Skin of body (tissue), 3 donors: ENCODE measurements at places on chromosomes 4 and X.

DNA sequence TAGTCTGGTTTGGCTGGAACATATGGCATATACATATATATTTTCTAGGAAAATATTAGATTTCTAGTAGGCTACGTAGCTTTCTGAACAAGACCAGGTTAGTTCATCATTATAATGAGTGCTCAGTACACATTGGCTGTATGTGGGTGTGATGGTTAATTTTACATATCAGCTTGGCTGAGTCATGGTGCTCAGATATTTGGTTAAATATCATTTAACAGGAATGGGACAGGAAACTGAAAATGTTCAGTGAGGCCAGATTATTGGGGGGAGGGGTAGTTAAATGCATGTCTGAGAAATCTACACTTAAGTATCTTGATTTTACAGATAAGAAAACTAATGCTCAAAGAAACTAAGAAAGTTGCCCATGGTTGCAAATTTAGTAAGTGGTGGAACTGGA lies 160.1 kb downstream of the RBMX2 start:
- DNase-seq: no peak

DNA sequence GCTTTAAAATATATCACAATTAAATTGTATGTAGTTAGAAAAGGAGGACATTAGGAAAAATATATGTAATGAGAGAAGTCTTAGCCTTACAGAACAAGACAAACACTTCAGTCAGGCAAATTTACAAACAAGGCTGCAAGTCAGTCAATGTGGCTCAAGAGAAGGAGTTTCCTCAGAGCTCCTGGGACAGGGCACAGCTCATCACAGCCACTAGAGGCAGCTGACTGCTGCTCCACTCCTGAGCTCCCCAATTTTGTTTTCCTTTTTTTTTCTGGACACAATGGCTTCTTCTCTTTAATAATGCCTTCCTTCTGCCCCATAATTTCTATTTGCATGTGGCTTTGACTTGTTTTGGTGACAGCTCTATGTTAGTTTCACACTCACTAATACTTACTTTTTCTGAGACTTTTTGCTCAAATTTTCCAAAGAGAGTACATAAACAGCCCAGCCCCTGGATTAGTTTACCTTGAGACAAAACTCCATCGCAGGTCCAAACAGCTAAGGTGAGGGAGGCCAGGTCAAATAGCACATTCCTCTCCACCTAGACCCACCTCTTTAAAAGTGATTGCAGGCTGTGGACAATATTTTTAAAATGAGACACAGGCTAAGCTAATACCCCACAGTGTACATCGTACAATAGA lies 850.4 kb upstream of the FRG1 start:
- no peak for DNase-seq

- no peak for DNase-seq
These were observed 196.6 kb upstream of the EDNRA start for GRCh38 chr4:147284256-147284835.

- no peak for DNase-seq
These were observed 472.0 kb downstream of the ARAP2 start for GRCh38 chr4:35772291-35772690.

GRCh38 chr4:140309124-140309870 lies 64.1 kb upstream of the SCOC start:
- DNase-seq: no peak
